ENCODE measurements at places on chromosomes 4 and X.

- DNase-seq: no peak
Observed at GRCh38 chrX:118538386-118538785, 42.8 kb downstream of the DOCK11 start.

- DNase-seq: no peak
Observed at GRCh38 chr4:158200214-158200613, 10.1 kb upstream of the TMEM144 start.

DNA sequence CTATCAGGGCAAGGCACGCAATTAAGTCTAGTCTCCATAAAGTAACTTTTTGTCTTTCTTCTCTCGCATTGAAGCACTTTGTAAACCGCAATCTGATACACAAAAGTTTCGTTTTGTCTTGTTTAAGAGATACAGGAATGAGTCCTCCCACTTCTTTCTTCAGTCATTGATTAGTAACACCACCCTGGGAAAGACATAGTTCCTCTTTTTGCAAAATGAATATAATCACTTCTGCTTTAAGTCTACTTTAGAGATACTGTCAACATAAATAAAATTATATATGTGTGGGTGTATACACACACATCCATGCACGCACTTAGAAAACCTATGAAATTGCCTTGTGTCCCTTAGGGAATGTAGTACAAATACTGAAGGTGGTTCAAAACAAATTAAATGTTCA lies 11.7 kb downstream of the COQ2 start:
- DNase-seq: no peak

DNA sequence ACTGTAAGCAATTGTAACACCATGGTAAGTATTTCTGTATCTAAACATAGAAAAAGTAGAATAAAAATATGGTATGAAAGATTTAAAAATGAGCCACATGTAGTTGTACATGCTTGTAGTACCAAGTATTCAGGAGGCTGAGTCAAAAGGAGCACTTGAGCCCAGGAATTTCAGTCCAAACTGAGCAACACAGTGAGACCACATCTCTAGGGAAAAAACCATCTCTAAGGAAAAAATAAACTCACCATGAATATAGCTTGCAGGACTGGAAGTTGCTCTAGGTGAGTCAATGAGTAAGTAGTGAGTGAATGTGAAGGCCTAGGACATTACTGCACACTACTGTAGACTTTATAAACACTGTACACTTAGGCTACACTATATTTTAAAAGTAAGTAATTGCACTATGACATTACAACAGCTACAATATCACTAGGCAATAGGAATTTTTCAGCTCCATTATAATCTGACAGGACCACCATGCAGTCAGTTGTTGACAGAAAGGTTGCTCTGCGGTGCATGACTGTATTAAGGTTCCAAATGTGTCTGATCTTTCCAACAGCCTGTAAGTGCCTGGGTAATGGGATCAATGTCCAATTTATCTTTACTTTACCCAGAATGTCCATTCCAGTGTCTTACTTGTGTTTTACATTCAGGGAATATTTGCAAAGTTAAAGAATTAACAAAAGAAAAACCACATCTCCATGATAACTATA lies 28.9 kb upstream of the LRBA start:
- no peak for DNase-seq

DNA sequence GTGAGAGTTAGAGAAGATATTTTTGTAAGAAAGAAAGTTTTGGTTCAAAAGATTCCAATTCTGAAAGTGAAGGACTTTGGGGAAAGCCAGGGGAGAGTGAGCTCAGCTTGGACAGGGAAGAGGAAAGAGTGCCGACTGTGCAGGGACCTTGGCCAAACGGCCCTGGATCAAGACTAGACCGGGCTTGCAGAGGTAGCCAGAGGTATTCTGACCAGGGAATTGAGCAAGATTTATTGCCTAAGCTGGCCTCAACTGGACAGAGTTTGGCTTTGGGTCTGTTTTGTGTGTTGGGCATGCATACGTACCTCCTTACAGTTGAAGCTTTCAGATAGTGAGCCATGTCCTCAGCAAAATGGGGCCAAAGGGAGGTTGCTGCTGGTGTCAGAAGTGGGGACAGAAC lies 11.6 kb downstream of the PLAC1 start:
- DNase-seq: no peak

DNA sequence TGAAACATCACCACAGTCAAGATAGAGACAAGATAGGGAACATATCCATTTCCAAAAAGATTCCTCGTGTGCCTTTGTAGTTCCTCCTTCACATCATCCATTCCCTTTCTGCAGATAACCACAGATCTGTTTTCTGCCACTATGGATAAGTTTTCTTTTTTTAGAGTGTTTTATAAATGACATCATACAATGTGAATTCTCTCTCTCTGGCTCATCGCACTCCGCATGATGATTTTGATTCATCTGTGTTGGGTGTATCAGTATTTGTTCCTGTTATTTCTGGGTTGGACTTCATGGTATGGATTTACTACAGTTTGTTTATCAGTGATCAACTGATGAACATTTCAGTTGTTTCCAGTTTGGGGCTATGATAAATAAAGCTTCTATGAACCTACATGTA lies 23.2 kb upstream of the ANXA3 start:
- no peak for DNase-seq

- DNase-seq: no peak
Observed at GRCh38 chrX:15512401-15512965, 11.9 kb downstream of the BMX start.

DNA sequence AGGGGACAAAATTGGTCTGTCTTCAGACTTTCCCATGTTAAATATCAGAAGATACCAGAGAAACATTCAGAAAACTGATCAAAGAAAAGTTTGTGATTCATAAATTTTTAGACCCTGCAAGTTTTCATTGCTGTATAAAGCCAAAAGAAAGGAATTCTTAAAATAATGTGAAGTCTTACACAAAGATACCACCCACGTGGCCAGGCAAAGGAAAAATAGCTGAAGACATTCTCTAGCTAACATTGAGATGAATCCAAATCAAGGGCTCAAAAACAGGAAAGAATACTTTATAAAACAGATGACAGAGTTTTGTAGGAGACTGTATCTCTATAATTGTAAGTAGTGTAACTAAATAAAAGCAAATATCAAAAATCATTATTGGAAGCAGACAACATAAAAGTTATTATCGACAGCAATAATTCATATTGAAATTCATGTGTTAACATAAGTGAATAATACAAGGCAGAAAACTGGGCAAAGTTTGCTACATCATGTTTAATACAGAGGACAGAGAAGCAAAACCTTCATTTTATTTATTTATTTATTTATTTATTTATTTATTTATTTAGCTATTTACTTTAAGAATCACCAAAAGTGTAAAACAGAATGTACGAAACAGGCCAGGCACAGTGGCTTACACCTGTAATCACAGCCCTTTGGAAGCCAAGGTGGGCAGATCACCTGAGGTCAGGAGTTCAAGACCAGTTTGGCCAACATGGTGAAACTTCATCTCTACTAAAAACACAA lies 204.6 kb upstream of the SLIT2 start:
- no peak for DNase-seq

GRCh38 chr4:7244751-7245320 lies 52.5 kb downstream of the SORCS2 start:
- no peak for DNase-seq

DNA sequence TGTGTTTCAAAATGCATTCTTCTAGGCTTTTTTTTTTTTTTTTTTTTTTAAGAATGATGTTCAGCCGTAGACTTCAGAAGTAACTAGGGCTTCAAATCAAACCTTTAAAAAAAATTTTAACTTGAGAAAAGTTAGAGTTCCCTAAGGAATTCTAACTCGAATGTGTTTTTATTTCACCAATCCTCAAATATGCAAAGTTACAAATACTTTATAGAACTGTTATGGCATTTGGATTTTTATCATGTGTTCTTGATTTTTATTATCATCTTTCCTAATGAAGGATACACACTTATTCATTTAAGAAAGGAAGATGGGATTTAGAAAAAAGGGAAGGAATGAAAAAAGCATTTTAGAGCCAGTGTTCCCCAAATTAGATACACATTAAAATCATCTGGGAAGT lies 200.6 kb upstream of the LDB2 start:
- no peak for DNase-seq

GRCh38 chr4:39950861-39951481 lies 26.7 kb downstream of the PDS5A start:
- DNase-seq: no peak

DNA sequence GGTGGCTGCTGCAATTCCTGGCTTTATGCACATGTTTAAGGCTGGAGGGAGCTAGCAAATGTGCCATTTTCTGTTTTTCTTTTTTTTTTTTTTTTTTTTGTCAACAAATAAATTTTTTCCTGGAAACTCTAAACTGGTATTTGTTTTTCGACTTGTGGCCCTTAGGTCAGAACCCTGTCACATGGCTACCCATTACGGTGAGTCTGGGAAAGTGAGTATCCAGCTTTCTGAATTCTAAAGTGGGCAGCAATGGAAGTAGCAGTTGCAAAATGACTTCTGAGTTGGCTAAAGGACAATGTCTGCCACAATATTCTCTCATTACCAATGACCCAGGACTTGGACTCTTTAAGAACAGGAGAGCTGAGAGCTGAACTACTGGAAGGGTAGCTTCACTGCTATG lies 225.1 kb upstream of the CENPE start:
- no peak for DNase-seq

- DNase-seq: no peak
Observed at GRCh38 chrX:40012868-40013265, 84.9 kb downstream of the BCOR start.

DNA sequence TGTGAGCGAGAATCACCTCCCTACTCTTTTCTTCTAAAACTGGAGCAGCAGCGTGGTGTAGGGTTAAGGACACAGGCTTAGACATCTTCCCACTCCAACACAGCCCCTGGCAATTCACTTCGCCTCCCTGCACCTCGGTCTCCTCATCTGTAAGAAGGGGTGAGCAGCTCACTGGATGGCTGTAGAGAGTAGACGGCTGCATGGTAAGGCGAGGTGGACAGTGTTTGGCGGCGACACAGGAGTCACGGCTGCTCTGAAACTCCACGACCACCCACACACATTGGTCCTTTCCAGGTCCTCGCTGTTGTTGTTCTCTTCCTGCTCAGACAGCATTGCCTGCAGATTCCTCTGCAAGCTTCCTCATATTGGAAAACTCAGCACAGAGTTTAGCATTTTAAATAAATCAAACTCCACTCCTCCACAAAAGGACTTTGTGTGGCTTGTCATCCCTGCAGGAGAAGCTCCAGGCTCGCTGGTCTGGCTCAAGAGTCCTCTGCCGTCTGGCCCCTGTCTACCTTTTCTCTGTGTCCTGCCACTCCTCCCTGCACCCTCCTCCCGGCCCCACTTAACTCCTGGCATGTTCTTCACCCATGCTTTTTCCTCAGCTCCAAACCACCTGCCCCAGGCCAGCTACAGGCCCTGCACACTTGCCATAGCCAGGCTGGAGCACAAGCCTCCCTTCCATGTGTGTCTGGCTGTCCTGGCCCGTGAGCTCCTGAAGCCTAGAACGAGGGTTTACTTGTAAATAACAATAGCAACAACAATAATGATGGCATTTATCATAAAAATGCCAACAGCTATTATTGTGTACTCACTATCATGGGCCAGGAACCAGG lies 41.3 kb upstream of the CRMP1 start:
- DNase-seq: no peak

GRCh38 chrX:73562458-73562857 lies 539 bp upstream of the CHIC1 start:
- DNase-seq: no peak

GRCh38 chr4:20430259-20430941 lies 178.7 kb downstream of the SLIT2 start:
- DNase-seq: no peak
